ENCODE measurements at places on chromosomes 13 and 19.

DNA sequence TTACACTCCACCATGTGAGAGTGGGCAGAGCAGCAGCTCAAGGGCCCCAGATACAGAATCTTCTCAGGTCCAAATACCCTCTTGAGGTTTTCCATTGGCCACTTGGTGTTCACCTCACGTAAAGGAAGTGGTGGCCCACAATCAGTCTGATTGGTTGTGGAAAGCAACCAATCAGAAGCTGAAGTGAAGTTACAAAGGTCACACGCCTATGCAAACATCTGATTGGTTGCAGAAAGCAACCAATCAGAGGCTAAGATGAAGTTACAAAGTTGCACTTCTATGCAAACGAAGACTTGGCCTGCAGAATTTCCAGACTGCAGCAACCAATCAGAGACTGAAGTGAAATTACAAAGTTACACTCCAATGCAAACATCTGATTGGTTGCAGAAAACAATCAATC lies 14.3 kb upstream of the TM9SF2 start:
- DNase-seq = no peak

DNA sequence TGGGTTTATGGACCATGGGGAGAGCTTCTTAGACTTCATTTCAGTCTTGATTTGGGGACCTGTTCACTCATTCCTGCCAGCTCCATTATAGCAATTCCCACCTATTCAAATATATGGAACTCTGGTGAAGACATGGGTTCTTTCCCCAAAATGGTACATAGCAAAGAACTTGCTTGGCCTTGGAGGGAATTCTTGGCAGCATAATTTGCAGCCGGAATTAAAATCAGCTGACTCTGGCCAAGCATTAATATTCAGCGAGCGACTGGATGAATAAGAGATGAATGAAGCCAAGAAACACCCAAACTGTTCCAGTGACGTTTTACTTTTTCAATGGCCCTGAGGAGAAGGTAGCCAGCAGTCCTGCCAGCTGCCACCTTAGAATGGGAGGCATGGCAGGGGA lies 88.4 kb upstream of the SOX1 start:
- DNase-seq = no peak

DNA sequence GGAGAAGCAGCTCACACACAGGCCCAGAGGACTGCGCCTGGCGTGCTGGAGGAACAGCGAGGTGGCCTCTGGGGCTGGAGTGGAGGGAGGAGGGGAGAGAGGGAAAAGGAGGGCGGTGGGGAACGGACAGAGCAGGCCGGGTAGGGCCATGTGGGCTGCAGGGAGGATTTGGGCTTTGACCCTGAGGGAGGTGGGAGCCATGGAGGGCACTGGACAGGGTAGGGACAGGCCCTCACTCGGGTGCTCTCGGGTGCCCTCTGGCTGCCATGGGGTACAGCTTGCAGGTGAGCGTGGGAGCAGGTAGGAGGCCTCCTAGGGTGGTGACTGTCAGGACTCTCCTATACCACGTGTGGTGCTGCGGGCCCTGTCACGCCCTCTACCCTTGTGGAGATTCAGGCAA lies 22.8 kb downstream of the PLIN4 start:
- no peak for DNase-seq

GRCh38 chr13:109123971-109124370 lies 494.6 kb downstream of the MYO16 start:
- no peak for DNase-seq

GRCh38 chr19:46993622-46994021 lies 26.0 kb upstream of the NPAS1 start:
- no peak for DNase-seq

- DNase-seq = no peak
Observed at GRCh38 chr19:38744298-38744681, at the start of gene CAPN12. CAPN12 (minus strand) TSS chr19:38744474; CDS start chr19:38744165, 309 bp downstream.

DNA sequence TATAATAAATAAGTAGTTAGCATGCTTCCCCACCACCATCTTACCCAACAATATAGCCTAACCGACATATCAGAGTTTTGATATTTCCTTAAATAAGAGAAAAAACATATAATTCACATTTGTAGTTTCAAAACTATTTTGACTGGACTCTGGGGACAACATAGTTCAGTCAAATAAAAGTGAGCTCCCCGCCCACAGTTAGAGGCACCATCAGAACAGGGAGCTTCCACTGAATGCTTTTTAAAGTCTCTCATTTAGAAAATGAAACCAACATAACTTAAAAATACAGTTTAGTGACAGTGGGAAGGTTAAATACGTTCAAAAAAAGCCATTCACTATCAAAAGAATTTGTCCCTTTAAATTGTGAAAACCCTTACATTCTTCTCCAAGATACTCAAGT lies 92.8 kb downstream of the EPSTI1 start:
- no peak for DNase-seq

- DNase-seq = no peak
Observed at GRCh38 chr19:36183245-36183628, 31.0 kb upstream of the COX7A1 start.

- DNase-seq = no peak
Observed at GRCh38 chr13:91349992-91350911, 2.8 kb downstream of the MIR17HG start.

DNA sequence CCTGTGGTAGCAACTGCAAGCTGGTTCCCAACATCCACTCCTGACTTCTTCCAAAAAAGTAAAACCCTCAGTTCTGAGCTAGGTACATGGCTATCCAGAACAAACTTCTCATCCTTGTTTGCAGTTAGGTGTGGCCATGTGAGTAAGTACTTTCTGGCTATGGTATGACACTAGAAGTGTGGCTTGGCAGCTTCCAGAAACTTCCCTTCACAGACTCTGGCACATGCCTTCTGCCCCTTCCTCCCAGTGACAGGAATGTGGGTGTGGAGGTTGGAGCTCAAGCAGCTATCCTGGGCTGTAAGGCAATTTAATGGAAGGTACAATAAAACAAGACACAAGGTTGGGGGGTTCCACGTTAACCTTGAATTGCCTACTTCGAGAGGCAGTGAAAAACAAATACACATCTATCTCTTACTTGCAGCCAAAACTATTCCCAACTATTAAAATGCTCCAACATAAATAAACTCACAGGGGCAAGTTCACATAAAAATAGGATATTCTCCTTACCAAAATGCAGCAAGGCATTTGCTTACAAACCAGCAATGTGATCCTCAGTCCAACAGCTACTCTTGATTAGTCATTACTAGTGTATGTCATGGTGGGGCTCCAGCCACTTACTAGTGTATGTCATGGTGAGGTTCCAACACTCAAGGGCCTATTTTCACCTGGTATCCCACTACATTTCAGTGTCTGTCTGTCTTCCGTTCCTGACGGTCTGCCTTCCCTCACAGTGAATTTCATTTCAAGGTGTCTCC lies 3.1 kb downstream of the SMG9 start:
- no peak for DNase-seq

GRCh38 chr19:58021541-58022282 lies 12.1 kb upstream of the ZSCAN1 start:
- no peak for DNase-seq

- DNase-seq = no peak
Observed at GRCh38 chr13:105979131-105980011, 556.1 kb downstream of the EFNB2 start.

DNA sequence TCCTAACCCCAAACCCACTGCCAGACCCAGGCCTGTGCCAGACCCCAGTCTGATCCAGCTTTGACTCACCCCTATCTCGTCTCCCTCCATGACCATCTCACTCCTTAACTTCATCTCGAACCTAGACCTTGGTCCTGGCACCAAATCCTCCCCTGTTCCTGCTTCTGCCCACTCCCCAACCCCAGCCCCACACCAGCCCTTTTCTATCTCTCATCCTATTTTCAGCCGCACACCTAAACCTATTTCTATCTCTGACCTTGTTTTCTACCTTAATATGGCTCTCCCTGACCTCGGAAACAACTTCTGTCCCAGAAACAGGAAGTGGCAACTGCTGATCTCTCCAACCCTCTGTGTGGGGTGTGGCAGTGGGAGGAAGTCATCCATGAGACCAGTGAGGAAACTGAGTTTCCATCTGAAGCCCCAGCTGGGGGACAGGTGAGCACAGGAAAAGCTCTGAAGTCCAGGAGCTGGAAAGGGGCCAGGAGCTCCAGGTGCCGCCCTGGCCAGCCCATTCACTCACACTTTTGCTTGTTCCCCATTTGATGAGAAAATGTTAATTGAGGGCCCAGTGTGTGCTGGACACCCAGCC lies 13.7 kb downstream of the PTH2 start:
- DNase-seq = no peak

DNA sequence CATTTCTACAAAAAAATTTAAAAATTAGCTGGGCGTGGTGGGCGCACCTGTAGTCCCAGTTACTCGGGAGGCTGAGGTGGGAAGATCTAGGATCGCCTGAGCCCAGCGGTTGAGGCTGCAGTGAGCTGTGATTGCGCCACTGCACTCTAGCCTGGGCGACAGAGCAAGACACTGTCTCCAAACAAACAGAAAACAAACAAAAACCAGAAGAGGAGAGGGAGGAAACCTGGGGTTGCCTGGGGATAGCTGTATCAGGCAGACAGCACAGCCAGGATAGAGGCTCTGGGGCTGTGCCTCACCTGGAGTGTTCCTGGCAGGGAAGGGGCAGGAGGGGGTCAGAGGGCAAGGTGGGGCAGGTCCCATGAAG lies 2.6 kb upstream of the POLR2E start:
- DNase-seq = no peak

DNA sequence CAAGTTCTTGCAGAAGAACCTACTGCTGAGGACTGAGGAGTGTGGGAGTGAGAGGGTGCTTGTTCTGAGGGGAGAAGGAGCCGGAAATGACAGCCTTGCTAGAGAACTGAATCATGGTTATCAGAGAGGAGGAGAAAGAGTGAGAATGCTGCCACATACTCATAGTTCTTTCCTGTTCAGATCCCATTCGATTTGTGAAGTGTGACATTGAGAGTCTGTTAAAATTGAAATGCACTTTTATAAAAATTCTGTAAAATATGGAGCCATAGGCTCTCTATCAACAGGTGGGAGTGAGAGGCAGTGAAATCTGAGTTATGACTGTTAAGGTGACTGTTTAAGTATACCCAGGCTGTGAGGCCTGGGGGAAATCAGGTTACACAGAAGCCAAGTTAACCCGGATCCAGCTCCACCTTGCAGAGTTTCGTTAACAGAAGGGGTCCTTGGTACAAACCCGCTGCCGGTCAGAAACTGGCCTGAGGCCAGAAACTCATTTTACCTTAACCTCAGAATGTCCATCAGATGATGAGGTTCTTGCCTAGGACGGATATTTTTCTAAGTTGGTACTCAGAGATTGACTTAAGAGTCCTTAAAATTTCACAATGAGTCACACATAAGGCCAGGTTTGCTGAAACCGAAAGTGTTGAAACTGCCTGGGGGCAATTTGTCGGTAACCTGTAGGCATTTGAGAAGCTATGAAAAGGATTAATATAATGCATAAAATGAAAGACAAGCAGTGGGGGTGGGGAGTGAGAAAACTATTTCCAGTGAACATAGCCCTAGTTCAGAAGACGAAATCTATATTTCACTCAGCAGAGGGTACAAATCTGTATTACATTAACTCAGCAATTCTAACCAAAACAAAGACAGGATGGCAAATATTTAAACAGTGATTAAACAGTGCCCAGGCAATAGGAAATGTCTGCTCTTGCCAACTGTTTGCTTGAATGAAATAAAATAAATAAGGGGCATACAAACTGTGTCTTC lies 350.5 kb downstream of the KCNRG start:
- DNase-seq = peak; percentile 72

DNA sequence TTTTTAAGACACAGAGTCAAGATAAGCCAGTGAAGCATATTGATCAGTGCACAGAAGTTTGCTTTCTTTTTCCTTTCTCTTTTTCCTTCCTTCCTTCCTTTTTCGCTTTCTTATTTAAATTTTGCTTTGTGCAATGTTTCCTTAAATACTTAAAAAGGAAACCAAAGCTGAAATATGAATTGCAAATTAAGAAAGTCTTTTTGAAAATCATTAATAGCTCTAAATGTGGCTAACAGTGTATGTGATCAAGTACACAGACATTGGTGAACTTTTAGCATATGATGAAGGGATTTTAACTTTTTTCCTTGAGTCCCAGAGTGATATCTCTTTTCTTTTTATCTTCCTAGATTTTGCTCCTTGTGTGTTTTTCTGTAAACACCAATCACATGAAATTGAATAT lies 1356.9 kb upstream of the PRR20A start:
- no peak for DNase-seq

DNA sequence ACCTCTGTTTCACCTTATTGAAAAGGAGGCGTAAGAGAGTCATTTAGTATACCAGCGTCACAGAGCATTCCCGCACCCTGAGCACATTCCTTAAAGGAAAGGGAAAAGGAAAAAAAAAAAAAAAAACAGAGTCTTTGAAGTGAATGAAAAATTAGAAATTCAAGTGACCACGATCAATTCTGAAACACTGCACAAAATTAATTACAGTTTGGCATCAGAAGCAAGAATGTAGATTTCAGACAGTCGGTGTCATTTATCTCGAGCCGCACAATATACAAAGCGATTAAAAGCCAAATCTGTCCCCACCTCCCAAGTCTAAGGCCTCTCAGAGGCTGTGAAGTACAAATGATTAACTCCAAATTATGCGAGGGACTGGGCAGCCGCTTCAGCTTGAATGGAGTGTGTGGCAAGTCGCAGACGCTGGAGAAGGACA lies 173.7 kb upstream of the ZNF507 start:
- no peak for DNase-seq

DNA sequence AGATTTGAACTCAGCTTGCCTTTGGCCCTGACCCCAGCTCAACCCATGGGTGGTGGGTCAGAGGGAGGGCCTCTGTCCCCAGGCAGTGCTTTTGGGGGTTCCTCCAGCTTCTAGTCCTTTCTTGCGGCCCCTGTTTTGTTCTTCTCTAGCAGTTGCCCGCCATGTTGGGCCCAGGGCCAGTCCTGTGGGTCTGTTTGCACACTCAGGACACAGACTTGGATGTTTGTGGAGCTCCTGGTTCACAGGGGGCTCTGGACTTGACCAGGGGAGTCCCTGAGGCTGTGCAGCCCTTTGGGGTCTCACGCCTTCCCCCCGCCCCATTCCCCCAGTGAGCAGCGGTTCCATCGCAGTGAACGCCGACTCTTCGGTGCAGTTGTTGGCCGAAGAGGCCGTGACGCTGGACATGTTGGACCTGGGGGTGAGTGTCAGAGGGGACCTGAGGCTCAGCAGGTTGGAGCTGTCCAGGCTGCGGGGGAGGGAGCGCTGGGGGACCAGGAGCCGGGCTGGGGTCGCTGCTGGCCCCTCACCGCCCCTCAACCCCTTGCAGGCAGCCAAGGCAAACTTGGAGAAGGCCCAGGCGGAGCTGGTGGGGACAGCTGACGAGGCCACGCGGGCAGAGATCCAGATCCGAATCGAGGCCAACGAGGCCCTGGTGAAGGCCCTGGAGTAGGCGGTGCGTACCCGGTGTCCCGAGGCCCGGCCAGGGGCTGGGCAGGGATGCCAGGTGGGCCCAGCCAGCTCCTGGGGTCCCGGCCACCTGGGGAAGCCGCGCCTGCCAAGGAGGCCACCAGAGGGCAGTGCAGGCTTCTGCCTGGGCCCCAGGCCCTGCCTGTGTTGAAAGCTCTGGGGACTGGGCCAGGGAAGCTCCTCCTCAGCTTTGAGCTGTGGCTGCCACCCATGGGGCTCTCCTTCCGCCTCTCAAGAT lies 2.5 kb downstream of the ATP5F1D start:
- DNase-seq = peak; percentile 76

- DNase-seq = no peak
Observed at GRCh38 chr13:110636701-110637201, 21.4 kb downstream of the NAXD start.

All from T-helper 2 cell treated with Interferon-gamma antibody and Interleukin-4, amounts not matched to agents 5 μg/mL and 100 μg/mL, for 36 hours (primary cell).